Hematopoietic multipotent progenitor cell treated with erythropoietin and hydrocortisone succinate and interleukin-3 and kit ligand, for 8 days (in vitro differentiated cells): ENCODE measurements at places on chromosomes 7 and 10.

- no peak for DNase-seq
Measured at GRCh38 chr10:51086710-51087109, 12.4 kb downstream of the PRKG1 start.

DNA sequence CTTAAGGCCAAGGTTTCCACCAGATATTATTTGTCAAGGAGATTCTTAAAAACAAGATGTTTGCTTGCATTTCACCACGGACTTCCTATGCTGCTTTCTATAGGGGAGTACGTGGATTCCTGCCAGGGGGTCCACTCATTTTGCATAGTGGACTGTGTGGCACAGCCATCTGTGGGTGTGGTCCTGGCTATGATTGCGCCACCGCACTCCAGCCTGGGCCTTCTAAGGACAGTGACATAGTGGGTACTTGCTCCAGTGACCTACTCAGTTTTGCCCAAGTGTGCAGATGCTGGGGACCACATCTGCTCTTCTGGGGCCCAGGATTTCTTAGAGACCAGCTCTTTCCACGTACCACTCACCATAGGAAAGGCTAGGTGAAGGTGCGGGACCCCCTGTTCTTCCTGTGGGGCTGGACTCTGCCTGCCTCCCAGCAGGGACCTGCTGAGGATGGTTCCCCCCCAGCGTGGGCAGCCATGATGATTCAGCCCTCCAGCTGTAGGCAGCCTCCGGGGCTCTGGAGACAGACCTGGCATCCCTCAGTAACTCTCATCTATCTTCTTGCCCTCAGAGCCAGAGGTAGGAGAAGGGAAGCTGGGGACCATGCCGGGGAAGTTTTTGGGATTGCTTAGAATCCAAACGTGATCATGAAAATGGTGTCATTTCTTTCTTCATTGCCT lies 42.9 kb downstream of the HK1 start:
- DNase-seq = no peak

GRCh38 chr10:133271521-133272300 lies 5.0 kb downstream of the ADAM8 start:
- no peak for DNase-seq

- no peak for DNase-seq
Measured at GRCh38 chr7:111869280-111869679, 307.0 kb upstream of the IMMP2L start.

DNA sequence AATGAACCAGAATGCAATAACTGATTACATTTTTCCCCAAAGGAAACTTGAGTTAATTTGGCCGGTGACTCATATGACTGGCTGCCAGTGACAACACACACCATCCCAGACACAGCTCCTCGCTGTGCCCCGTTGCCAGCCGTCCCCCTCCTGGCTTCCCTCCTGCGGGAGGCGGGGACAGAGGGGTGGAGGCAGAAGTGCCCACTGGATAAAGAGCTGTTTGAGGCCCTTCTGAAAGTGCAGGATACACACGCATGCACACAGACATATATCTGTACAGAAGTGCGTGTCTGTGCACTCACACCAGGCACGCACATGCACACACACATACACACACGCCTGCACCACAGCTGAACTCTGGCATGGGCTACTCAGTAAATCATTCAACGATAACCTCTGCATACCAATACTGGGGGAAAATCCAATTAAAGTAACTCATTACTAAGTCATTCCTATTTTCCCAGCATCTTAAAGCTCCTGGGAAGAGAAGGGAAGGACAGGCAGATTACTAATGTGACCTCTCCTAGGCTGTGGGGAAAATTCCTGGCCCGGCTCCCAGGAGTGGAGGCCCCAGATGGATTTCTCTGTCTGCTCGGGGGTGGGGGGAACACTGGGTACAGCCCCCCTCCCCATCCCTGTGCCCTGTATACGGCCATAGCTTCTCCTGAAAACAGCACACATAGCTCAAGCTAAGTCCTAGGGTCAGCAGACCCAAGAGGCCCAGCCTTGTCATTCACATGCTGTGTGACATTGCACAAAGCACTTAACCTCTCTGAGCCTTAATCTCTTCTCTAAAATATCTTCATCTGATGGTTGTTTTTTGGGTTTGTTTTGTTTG lies 52.3 kb upstream of the MYL10 start:
- DNase-seq = no peak

DNA sequence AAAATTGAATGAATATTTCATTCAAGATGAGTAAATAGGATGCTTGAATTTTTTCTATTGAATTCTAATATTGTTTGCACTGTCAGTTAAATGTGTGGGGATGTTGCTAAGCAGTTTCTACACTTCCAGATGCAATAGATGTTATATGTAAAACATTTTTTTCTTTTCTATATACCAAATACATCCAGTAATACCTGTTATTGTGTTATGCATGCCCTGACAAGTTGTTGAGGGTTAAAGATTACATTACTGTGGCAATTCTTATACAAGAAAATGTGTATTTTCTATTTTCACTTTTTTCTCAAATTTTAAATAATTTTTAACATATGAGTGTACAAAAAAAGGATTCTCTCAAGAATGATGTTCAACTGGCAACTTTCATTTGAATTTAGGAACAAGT lies 713.9 kb downstream of the GATA3 start:
- DNase-seq = no peak

GRCh38 chr10:72133517-72133916 lies 45.2 kb upstream of the SPOCK2 start:
- DNase-seq = no peak

DNA sequence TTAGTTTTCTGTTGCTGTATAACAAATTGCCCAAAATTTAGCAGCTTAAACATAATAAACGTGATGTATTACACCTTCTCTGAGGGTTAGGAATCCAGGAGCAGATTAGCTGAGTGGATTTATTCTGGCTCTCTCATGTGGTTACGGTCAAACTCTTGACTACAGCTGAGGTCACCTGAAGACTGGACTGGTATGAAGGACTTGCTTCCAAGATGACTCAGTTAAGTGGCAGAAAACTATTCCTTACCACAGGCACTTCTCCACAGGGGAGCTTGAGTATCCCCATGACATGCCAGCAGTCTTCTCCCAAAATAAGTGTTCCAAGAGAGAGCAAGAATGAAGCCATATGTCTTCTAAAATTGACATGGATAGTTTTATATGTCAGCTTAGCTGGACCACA lies 957.2 kb upstream of the GHITM start:
- DNase-seq = no peak

GRCh38 chr10:102675011-102675665 lies 30.9 kb downstream of the TRIM8 start:
- DNase-seq = no peak

GRCh38 chr10:525565-526315 lies 163.7 kb downstream of the DIP2C start:
- DNase-seq = no peak

- DNase-seq = no peak
Measured at GRCh38 chr10:1557081-1557480, 180.2 kb downstream of the ADARB2 start.

GRCh38 chr10:107966826-107967225 lies 802.3 kb upstream of the SORCS1 start:
- DNase-seq = no peak

- DNase-seq = peak; percentile 19
Measured at GRCh38 chr7:99143521-99143852, 421 bp downstream of the SMURF1 start.

DNA sequence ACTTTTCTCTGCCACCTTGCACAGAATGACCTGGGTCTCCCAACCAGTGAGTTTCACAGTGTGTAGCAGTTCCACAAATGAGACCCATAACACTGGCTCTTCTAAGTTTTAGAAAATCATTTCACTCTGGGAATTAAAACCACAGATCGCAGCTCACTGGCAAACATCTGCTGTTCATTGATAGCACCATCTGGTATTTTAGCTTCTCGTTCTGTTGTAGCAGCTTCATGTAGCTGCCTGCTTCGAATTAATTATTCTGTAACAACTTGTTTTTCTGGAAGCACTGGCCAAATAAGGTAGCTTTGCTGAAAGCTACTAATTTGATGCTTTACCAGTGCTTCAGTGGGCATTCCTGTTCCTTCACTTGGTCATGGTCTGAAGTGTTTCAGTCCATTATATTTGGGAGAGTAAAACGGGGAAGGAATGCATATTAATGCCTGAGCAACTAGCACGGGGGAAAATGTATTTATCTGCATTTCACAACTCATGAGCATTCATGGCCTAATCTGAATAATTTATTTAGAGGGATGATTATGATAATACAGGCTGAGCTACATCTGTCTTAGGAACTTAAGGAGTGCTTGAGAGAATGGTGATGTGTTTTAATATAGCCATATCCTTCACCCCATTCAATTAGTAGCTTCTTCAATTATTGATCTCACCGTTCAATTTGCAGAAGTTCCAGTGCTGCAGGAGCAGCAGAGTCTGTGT lies 447.4 kb downstream of the XPNPEP1 start:
- no peak for DNase-seq

DNA sequence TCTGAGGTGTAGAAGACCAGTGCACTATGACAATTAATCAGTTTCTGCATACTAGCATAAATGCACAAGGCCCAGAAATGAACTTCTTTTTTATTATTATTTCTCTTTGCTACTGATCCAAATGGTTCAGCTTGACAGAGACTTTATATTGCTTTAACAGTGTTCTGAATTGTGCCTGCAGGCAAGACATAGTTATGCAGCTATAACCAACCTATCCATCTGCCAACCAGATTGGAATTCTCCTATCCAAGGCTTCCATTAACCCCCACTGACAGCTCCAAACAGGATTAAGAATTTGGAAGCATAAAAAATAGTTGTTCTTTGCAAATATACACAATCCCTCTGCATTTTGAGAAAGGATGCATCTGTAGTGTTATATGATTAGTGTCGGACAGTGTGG lies 98.2 kb downstream of the BTRC start:
- no peak for DNase-seq

GRCh38 chr7:102222445-102222844 lies 64.2 kb upstream of the SH2B2 start:
- DNase-seq = no peak

DNA sequence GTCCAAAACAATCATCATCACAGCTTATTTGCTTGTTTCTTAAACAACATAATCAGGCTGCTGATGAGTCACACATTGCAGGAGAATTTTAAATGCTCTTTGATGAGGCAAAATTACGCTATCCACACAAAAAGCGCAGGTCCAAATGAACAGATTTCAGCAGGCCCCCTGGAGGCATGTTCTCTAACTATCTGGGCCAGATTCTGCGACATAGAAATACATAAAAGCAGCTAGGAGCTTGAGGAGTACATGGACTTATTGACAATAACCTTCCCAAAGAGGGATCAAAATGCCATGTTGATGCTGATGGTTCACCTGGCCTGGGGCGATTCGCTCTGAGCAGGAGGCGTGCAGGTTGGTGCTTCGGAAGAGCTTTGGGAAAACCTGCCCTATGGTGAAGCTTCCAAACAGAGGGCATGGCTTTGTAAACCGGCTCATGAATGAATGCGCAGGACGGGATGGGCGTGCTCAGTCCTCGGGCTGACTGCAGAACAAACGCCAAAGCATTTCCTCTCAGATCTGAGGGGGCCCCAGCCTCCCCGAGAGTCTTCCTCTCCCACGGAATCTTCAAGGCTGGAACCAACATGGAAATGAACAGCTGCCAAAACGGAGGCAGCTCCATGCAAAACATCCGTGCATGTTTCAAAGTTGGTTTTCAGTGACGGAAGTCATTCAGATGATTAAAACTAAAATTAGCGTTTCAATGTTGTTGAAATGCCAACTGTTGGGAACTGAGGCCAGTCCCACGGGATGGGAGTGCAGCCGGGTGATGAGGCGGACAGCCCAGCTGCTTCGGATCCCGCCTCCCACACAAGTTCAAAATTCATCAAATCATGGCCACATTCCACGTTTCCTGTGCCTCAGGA lies 179.6 kb downstream of the TCERG1L start:
- no peak for DNase-seq

GRCh38 chr7:140400381-140400780 lies 2.1 kb upstream of the SLC37A3 start:
- no peak for DNase-seq

GRCh38 chr7:105656922-105657521 lies 75.7 kb upstream of the EFCAB10 start:
- DNase-seq = peak; percentile 70

DNA sequence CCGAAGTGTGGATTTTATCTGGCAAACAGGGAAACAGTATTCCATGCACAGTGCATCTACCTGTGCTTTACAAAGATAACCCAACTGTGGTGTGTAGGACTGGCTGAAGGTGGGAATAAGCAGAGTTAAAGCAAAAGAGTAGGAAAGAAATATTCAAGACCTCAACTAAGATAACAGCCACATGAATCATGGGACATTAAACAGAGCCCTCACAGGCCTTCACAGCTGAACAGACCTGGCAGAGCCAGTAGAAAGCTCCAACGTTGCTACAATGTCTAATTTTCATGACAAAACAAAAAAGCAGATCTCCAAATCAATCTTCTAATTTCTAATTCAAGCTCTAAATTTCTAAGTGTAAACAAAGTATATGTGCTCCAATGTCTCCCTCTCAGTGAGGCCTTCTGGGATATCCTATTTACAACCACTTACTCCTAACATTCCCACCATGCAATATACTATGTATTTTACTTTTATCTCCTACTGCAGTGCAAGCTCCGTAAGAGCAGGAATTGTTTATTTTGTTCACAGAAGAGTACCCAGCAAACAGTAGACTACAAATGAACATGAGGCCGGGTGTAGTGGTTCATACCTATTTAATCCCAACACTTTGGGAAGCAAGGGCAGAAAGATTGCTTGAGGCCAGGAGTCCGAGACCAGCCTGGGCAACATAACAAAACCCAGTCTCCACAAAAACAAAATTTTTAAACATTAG lies 63.5 kb downstream of the UBE2H start:
- no peak for DNase-seq

DNA sequence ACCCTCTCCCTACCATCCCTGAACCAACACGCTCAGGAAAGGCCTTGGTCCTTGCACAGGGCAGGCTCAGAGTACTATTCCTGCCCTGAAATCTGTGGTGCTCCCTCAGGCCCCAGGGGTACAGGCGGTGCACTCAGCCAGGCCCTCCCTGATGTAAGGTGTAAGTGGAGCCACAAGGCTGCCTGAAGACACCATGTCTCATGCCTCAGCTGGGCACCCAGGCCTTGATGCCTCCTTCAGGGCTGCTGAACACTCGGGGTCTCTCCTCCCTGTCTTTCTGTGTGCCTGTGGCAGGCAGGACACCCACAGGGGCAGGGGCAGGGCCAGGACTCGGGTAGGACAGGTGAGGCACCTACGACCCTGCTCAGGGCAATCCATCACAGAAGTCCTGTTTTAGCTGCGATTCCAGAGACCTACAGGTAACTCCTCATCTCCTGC lies 22.9 kb upstream of the ANTXRL start:
- no peak for DNase-seq

DNA sequence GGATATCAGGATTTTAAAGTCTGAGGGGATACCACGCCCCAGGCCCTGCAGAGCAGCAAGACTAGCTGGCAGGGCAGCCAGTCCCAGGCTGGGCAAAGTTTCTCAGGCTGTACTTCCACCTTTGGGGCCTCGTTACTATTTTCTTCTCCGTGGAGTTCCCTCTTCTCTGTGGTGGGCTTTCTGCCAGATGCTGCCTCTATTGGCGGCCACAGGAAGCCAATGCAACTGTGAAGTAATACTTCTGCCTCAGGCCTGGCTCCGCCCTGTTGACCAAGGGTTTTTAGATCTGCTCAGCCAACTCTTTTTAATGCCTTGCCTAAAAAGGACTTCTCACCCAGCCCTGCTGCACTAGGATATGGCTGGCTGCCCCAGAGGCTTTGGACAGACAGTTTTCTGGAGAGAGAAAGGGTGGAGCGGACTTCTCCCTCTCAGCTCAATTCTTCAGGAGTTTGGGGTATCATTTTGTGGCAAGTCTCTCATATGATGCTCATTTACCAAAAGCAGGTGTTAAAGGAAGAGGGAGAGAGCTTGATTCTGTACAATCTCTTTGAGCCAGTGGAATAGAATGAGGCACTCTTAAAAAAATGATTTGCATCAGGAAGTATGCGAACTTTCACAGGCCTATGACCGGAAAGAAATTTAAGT lies 67.4 kb downstream of the HHEX start:
- peak; percentile 88 for DNase-seq

GRCh38 chr10:30970760-30971460 lies 60.8 kb downstream of the ZNF438 start:
- DNase-seq = no peak
